ENCODE measurements at places on chromosomes 6 and 20.

GRCh38 chr6:153956808-153957207 is 82.2 kb upstream of the OPRM1 start:
- peak; percentile 10 for DNase-seq

GRCh38 chr6:78835817-78836216 is 31.5 kb upstream of the IRAK1BP1 start:
- no peak for DNase-seq

DNA sequence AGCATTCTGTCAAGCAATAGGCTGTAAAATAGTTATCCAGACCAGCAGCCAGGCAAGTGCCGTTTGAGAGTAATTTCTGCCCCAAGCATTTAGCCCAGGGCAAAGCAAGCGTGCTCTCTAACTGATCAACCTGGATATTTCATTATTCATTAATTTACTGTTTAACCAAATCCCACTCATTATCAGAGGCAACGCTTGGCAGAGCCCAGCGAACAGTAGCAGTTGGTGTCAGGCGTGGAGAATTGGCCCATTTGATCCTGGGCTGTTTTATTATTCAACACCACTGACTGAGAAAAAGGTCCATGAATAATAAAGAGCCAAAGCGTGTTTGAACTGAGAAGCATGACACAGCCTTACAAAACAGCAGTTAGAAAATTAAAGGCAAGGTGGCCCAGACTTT is 35.3 kb downstream of the TFAP2B start:
- DNase-seq = no peak

GRCh38 chr20:57514273-57514751 is 10.6 kb downstream of the CTCFL start:
- no peak for DNase-seq

- DNase-seq = no peak
Measured at GRCh38 chr6:161316531-161316930, 42.7 kb upstream of the AGPAT4 start.

GRCh38 chr6:159716247-159717096 is 10.8 kb upstream of the WTAP start:
- peak; percentile 73 for DNase-seq

- no peak for DNase-seq
Measured at GRCh38 chr6:139857143-139857542, 482.7 kb upstream of the CITED2 start.

DNA sequence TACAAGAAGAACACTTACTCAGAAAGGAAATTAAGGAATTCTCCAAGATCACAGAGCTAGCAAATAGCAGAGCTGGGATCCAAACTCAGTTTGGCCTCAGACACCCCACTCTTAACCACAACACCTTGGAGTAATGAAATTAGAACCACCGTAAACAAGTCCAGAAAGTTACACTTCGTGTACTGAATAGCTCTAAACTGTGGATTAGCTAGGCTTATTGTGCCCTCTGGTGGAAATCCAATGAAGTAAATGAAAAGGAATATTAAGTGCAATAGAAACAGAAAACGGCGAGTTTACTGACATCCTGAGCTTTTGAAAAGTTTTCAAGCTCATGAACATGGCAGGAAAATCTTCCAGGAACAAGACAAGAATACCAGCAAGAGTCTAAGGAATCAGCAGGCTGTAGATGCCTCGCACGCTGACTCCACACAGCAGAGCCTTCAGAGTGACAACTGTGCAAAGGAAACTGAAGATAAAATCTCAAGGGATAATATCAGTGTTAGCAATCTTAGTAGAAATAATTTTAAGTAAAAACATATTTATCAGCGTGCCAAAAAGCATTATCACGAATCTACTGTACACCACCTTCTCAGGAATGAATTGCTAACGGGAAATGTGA is 34.6 kb downstream of the FBXO5 start:
- DNase-seq = no peak

GRCh38 chr6:25165177-25165576 is 114.0 kb upstream of the CARMIL1 start:
- no peak for DNase-seq

DNA sequence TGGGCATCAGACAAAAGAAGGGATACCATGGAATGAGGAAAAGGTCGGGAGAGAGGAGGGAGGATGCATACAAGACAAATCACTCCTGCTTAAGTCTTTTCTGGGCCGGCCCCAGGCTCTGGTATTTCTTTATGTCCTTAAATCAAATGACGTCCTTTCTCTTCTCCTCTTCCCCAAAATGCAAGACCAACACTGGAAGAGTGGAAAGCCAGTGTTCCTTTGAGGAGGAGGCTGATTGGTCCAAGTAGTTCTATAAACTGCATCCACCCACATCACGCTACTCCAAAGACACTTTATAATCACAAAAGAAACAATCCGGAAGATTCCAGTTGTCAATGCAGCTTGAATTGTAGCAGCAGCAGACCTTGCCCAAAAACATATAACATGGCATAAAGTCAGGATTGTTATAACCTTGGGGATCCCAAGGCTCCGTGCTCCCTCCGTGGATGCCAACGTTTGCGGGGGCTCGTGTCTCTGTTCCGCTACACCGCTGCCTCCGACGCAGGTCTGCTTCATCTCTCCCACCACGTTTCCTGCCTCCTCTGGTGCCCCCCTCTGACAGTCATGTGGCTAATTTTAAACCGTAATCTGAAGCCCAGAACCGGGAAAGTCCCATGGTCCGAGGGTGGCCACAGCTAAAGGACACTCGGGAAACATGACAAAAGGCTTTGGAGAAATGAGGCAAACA is 47.1 kb downstream of the MCUR1 start:
- no peak for DNase-seq

- no peak for DNase-seq
Measured at GRCh38 chr6:67886036-67886707, 748.9 kb upstream of the ADGRB3 start.

DNA sequence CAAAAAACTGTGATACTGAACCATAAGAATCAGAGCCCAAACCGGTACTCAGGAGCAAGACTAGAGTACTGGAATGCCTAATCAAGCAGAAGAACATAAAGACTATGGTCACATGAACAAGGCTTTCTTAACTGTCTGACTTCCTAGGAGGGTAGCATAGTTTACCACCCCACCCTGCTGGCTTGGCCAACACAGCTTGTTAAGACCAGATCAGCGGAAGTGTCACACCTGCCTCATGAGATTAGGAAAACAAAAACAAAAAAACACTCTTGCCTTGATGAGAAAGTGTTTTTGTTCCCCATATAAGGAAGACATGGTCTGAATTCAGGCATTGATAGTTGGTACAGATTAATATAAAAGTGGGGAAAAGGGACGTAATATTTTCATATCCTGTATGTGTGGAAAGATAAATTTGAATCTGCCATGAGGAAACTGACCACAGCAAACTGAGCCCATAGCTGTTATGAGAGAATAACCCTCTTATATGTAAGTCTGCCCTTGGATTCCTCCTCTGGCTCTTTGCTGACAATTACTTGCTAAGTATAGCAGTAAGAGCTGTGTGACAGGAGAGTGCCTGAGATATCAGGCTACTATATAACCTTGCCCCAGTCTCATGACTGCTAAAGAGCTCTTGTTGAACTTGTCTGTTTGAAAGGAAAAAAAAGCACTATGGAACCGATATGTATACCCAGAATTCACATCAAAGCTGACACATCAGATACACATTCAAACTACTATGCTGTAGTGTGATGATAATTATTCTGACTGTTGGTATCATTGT is 197.1 kb downstream of the EPHA7 start:
- DNase-seq = no peak

- DNase-seq = no peak
Measured at GRCh38 chr20:37928996-37929682, 26.2 kb downstream of the VSTM2L start.

DNA sequence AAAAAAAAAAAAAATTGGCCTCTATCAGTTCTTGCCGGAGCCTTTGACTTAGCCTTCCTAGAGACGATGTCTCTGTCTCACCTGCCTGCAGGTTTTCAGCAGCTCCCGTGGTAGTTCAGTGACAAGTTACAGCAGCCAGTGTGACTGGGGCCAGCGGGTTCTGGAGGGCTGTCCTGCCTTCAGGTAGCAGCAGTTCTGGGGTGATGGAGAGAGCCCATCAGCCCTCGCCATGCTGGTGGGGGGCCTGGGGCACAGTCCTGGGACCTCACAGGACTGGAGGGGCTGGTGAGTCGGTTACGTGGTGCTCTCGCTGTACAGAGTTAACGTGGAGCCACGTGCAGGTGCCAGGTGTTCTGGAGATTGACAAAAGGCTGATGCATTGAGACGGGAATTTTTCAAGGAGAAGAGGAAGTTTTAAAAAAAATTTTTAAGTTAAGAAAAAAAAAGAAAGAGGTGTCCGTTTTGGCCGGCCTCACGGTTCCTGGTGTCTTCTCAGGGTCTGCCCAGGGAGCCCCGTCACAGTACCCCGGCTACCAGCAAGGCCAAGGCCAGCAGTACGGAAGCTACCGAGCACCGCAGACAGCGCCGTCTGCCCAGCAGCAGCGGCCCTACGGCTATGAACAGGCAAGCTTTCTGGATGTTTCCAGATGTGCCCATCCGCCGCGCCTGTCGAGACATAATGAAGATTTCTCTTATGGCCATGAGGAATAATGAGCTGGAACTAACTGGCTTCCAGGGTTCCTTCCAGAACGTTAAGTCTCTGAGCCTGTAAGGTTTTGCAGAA is 8.6 kb upstream of the MTG2 start:
- no peak for DNase-seq

DNA sequence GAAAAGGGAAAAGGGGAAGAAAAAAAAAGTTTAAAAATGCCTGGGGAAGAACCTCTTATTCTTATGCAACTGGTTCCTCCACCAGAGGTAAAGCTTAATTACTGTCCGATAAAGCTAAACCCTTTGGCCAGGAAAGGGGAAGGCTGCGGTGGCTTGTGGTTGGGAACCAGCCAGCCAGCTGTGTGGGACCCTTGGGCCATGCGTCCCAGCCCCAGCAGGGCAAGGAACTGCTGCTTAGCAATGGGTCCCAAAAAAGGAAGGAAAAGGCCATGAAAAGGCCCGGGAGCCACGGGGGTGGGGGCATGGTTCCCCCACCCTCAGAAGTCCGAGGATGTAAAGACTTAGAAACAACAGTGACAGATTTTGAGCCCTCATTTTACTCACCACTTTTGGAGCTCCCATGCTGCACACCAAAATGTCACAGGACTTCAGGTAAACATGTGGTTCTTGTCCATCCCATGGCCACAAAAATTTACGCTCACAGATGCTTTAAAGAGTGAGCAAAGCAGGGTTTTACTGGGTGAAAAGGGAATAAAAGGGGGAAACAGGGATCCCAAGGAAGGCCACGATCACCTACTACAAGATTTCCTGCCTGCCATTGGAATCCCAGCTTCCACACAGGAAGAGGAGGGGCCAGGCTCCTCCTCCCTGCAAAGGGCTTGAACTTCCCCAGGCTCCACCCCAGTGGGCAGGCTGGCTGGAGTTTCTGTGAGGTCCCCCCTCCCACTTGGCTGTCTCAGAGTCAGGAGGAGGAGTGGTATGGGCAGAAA is 1234.7 kb upstream of the GJE1 start:
- no peak for DNase-seq

DNA sequence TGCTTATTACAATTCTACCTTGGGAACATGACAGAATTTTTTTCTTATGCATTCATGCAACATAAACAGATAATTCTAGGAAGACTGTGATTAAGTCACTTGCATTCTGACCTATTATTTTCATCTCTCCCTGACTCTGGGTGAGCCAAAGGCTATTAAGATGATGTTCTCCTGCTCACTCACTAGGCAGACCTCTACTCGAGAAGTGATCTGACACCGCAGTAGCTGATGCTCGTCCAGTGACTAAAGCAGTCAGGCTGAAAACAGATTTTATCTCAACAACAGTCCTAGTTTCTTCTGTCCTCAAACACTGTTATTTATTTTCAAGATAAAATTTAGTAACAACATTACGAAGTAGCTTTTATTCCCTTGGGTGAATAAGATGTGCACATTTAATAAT is 17.3 kb downstream of the NAA20 start:
- DNase-seq = no peak

DNA sequence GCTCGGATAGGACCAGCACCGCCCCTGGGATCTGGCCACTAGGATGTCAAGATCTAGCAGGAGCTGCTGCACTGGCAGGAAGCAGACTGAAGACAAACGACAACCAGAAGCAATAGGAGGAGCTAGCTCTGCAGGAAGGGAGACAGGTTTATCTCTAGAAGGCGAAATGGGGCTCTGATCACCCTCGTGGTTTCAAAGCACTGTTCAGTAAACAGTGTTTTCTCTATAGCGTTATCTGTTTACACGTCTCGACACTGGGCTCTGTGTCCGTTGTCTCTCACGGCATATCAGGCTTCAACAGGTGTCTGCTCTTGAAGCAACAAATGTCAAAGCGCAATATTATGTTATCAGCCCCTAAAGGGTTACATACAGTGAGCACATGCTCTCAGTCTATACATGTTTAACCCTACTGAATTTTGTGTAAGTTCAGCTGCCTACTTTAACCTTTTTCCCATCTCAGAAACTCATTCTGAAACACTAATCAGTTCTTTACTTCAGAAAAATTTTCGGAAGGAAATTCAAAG is 23.8 kb downstream of the TMEM14B start:
- no peak for DNase-seq

DNA sequence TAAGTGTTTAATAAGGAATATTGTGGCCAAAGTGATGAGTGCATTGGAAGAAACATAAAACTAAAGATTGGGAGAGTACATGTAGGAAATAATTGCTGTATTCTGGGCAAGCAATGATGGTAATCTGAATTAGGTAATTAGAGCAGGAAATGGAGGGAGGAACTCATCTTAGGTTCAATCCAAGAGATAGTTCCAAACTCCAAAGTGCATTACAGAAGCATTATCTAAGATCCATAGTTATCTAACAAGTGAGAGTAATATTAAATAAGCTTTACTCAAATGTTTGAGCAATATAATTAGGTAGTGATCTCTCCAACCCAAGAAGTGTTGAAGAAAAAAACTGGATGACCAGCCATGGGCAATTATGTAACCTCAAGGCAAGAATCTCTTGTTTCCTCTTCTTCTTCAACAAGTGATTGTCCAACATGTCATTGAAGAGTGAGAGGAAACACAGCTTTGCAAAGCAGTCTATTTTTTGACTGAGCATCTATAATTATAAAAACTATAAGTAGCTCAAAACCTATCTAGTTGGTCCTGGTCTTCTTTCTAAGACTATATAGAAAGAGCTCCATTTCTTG is 181.2 kb upstream of the TNFAIP3 start:
- no peak for DNase-seq

DNA sequence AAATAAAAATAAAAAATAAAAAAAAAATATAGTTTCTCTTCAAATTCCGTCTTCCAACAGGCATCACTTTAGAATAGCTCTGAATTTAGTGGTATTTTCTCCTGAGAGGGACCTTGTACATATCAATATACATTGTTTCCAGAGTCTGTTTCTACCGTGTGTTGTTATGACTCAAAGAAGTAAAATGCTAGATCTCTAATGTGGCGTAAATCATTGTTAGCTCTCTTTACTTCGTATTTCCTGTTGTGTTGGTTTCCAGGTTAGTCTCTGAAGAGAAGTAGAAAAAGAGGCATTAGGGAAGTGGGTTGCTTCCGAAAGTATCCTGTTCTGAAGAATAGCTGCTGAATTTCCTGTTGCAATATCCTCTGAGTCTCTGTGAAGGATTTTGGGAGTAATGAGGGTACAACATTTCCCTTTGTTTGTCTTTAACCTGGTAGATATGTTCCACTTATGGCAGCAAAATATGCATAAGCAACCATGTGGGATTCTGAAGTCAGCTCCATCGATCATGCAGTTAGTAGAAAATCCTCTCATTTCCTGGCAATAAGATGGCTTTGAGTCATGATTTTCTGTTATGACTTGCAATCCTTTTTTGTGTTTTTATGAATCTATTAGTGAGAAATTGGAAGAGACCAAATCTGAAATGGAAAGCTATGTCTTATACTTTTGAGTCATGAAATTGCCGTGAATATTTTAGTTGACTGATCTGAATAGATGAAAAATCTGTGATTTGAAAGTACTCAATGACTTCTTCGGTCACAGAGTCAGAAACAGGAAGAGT is 42.0 kb upstream of the MCHR2 start:
- no peak for DNase-seq

Data from non-pigmented ciliary epithelial cell (primary cell).